SW 1271 (cell line): ENCODE measurements at places on chromosomes 11 and 22.

DNA sequence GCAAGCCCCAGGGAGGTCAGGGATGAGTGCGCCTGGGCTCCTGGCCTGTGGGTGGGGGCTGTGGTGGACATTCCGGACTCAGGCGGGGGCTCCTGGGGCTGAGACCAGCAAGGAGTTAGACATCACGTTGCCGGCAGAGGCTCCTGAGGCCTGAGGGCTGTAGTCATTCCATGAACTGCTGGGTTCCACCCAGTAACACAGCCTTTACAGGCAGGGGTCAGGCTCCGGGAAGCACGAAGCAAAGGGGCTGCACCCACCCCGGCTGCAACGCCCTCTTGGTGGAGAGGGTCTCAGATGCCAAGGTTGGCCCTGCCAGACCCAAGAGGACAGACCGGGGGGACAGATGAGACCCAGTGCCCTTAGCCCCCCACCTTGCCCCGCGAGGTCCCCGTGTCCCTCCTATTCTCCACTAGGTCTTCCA is 9.0 kb downstream of the TNNT3 start:
- no peak for DNase-seq

GRCh38 chr11:1102221-1102971 is 27.7 kb downstream of the MUC2 start:
- no peak for DNase-seq

GRCh38 chr11:30310623-30311022 is 12.3 kb upstream of the ARL14EP start:
- DNase-seq = no peak

- no peak for DNase-seq
Observed at GRCh38 chr11:105789579-105790420, 179.9 kb downstream of the GRIA4 start.

GRCh38 chr22:42878561-42879305 is 21.7 kb upstream of the ARFGAP3 start:
- DNase-seq = no peak

DNA sequence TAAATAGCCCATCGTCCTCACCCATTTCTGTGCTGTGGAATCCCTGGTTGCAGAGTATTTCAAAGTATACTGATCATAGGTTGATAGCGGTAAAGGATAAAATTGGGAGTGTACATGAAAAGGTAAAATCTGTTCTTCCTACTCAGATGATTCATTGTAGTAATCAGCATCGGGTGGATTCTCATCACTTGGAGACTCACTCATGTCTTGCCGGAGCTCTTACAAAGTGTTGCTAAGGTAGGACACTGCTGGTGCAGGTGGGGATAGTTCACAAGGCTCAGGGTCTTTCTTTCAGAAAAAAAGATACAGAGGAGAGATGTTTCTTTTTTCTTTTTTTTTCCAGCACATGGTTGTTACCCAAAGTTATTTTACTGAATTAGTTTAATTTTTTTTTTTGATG is 84.8 kb downstream of the MTNR1B start:
- DNase-seq = no peak

DNA sequence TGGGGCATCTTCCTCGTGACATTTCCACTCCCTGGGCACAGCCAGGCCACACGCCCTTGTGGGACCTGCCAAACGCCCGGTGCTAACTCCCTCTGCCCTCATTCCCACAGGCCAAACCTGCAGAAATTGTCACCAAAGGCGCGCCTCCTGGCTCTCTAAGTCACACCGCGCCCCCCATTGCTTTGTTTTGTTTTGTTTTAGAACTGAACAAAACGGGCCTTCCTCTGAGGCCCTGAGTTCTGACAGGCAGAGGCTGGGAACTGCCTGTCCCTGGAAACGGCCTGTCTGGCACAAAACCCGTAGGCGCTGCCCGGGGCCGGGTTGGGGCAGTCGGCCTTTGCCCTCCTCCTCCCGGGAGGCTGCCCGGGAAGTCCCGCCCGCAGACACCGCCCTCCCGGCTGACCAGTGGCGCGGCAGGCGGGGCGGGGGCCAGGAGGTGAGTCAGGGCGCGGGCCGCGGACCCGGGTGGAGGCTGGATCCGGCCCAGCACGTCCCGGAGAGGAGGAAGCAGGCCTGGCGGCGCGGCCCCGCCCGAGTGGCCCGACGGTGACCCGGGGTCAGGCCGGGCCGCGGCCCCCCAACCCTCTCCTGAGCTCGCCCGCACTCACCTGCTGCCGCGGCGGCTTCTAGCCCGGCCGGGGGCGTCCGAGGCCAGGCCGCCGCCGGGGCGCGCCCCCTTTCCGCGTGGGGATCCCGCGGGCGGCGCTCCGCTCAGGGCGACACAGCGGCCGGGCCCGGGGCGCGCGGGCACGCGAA is 465 bp downstream of the SUN2 start:
- peak; percentile 62 for DNase-seq

DNA sequence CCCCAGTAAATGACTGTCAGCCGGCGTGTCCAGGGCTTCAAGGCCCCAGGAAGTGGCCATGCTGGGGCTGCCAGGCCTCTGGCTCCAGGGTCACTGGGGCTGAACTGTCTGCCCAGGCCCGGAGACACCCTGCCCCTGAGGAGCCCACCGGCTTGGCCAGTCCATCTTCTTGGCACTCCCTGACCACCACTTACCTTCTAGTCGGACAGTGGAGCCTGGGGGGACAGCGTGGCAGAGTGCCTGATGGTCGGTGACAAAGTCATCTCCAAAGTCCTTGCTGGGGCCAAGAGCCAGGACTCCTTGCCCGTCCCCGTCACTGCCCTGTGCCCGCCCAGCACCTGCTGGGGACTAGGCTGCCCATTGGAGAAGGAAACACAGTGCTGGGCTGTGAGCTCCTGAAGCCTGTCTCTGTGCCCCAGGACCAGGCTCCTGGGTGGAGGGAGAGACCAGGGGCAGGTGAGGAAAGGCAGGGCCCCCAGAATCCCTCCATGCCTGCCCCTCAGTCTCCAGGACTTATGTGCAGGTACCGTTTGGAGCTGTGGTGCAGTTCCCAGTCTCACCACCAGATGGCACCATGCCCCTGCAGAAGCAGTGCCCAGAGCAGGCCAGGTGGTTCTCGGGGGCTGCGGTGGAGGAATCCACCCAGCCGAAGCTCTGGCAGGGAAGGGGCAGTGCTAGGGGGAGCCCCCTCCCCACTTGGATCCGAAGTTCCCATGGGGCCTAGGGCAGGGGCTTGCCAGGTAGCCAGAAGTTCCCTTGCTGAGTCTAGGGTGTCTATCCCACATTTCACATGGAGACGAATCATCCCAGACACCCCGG is 6.0 kb upstream of the CCDC188 start:
- DNase-seq = peak; percentile 41

- no peak for DNase-seq
Observed at GRCh38 chr11:100008417-100008816, 678.7 kb upstream of the ARHGAP42 start.

DNA sequence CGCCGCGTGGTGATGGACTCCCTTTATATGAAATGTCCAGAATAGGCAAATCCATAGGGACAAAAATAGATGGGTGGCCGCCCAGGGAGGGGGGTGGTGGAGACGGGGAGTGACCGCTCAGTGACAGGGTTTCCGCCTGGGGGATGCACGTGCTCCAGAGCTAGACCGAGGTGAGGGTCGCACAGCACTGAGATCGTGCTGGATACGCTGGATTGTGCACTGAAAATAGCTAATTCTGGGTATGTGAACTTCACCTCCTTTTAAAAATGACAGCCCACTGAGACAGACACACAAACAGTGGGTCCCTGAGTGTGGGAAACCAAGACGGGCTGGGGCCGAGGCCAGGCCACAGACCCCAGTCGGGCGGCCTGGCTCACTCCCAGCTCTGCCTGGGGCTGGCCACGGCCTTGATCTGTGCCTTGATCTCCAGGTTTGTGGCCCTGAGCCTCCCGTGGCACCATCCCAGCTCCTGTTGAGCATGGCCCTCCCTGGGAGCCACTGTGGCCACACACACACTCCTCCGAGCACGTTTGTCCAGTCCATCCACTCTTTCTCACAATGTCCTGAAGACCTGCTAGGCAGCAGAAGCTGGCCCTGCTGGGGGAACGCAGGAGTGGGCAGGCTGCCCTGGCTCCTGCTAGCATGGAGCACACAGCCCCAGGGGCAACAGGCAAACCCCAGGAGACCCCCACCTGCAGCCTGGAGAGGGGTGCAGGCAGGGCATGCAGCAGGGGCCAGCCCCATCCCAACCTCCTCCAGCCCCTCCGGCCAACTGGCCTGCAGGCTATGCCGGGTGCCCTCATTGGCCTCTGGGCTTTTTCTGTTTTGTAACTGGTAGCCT is 41.0 kb upstream of the TH start:
- no peak for DNase-seq
